Pancreas (tissue), 10 donors: ENCODE measurements at places on chromosomes 7 and 10. TPM values are rescaled to one million over a fixed set of nuclear protein-coding genes. Genes with fewer than 3 reads are reported as not detected.

DNA sequence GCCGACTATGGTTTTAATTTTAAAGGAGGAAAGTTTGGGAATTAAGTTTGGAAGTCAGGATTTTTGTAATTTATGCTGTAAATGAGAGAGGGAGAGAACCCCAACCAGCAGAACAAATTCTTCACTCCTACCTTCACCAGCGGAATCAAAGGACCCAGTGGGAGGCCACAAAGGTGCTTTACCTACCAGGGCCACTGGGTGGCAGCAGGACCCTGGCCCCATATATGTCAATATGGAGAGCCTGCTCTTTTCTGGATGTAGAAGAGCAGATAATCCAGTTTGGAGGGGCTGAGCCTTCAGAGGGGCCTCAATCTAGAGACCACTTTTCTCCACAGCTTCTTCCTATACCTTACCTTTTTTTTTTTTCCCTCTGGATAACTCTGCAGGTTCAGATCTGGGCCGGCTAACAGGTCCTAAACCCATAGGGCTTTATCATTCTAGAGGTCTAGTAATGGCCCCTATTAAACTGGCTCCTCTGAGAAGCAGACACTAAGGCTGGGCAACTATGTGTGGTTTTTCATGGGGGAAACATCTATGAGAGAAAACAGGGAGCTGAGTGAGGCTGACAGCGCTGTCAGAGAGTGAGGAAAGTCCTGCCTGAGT, 8.5 kb upstream of the SCD start:
- H3K36me3 ChIP-seq, result no peaks in the 10 kb centered on the region
- peak; percentile 85 for DNase-seq
- H3K4me3 ChIP-seq, result no peak overlapping the region
- no peaks in the 10 kb centered on the region for H3K27me3 ChIP-seq
- H3K4me1 ChIP-seq, result no peaks in the 10 kb centered on the region

DNA sequence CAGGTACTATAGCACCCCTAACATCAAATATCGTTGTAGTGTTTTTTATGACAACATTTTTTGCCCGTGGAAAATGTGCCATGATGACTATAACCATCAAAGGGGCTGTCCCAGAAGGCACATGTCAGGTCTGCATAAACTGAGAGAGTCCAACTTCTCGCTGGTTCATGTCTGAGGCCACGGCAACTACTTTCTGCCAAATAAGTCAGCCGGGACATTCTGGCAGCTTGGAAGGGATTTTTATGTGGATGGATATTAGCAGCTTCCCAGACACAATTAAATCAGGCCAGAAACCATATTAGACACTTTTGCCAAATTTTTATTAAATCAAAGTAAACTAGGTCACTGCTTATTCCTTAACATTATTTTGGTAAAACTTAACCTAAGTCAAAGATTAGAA, 477.4 kb upstream of the FZD8 start:
- H3K27ac ChIP-seq, result no peak overlapping the region
- no peak overlapping the region for H3K4me3 ChIP-seq
- no peaks in the 10 kb centered on the region for H3K27me3 ChIP-seq
- H3K4me1 ChIP-seq, result peaks cover 10% of the 10 kb centered on the region

DNA sequence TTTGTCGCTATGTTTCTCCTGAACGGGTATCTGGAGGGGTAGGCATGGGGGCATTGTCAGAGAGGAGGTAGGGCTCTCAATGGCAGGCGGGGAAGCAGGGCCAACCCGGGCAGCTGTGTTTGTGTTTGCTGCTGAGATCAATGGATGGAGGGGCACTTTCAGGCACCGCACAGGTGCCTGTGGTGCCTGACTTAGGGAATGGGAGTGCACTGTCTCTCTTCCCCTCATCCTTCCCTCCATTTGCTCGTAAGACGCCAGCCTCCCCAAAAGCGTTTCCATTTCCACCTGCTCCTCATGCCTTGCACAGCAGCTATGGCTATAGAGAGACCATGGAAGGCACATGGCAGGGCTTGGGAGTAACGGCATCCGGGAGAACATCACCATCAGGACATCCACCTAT, 615.9 kb upstream of the FOXK1 start:
- H3K4me3 ChIP-seq, result no peak overlapping the region
- H3K27ac ChIP-seq, result no peak overlapping the region
- no peaks in the 10 kb centered on the region for H3K4me1 ChIP-seq
- no peak for DNase-seq
- no peaks in the 10 kb centered on the region for H3K36me3 ChIP-seq

- H3K4me1 ChIP-seq, result no peaks in the 10 kb centered on the region
- H3K27ac ChIP-seq, result no peak overlapping the region
- no peak overlapping the region for H3K4me3 ChIP-seq
- H3K36me3 ChIP-seq, result no peaks in the 10 kb centered on the region
These were observed 608.8 kb downstream of the PARD3 start for GRCh38 chr10:34206078-34206934.

DNA sequence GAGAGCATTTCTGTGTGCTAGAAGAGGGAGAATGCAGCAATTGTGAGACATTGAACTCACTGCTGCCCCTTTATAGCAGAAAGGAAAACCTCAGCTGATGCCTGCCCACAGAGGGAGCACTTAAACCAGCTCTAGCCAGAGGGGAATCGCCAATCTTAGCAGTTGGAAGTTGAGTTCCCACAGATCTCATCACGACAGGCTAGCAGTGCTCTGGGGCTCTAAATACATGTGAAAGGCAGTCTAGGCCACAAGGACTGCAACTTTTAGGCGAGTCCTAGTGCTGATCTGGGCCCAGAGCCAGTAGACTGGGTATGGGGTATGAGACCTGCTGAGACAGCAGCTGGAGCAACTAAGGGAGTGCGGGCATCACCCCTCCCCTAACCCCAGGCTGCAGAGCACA, 25.2 kb upstream of the PRR15 start:
- H3K4me3 ChIP-seq, result no peak overlapping the region
- H3K27me3 ChIP-seq, result no peaks in the 10 kb centered on the region
- H3K4me1 ChIP-seq, result no peaks in the 10 kb centered on the region
- H3K27ac ChIP-seq, result no peak overlapping the region

DNA sequence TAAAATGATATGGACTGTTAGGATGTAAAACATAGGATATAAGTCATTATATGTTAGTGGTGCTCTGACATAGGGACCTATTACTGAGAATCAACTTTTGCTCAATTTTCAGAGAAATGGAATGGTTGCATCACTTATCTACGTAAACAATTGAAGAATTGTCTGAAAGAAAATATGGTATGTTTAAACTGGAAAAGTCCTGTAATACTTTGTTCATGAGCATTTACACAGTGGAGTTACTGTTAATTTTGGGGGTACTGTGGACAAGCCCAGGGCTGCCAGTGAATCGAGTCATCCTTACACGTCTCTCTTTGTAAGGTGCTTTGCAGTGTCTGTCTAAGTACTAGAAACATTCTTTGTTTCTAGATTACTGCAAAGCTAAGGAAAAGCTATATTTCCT, 152.0 kb downstream of the ZNF22 start:
- no peaks in the 10 kb centered on the region for H3K36me3 ChIP-seq
- no peak overlapping the region for H3K4me3 ChIP-seq
- no peaks in the 10 kb centered on the region for H3K4me1 ChIP-seq
- H3K27me3 ChIP-seq, result no peaks in the 10 kb centered on the region
- H3K27ac ChIP-seq, result no peak overlapping the region
- DNase-seq, result no peak

- H3K4me3 ChIP-seq, result no peak overlapping the region
- H3K4me1 ChIP-seq, result no peaks in the 10 kb centered on the region
- no peak overlapping the region for H3K27ac ChIP-seq
- no peaks in the 10 kb centered on the region for H3K27me3 ChIP-seq
These were observed 1025.8 kb upstream of the LRRN3 start for GRCh38 chr7:110065121-110065520.

DNA sequence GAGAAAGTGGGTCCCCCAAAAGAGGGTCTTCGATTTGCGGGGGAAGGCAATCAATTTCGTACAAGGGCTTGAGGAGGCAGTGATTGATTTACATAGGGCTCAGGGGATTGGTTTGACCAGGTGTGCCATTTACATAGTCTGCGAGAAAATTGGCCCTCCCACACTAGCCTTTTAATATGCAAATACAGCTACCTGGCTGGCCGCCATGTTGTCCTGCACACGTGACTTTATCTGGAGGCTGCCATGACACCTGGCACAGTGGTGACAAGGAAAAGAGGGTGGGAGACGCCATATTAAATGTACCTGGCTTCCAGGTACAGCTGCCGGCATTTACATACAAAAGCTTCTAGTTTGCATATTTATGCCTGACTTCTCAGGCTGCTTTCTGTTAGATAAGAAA, 1577.2 kb upstream of the LRRTM3 start:
- DNase-seq, result no peak
- H3K36me3 ChIP-seq, result no peaks in the 10 kb centered on the region

GRCh38 chr10:88791924-88792323, 10.6 kb upstream of the LIPM start:
- H3K27me3 ChIP-seq, result no peaks in the 10 kb centered on the region
- no peak for DNase-seq
- no peaks in the 10 kb centered on the region for H3K36me3 ChIP-seq
- H3K4me1 ChIP-seq, result no peaks in the 10 kb centered on the region
- H3K4me3 ChIP-seq, result no peak overlapping the region

GRCh38 chr10:51878695-51879094, 179.3 kb upstream of the CSTF2T start:
- H3K4me1 ChIP-seq, result no peaks in the 10 kb centered on the region
- H3K27ac ChIP-seq, result no peak overlapping the region
- H3K36me3 ChIP-seq, result no peaks in the 10 kb centered on the region

DNA sequence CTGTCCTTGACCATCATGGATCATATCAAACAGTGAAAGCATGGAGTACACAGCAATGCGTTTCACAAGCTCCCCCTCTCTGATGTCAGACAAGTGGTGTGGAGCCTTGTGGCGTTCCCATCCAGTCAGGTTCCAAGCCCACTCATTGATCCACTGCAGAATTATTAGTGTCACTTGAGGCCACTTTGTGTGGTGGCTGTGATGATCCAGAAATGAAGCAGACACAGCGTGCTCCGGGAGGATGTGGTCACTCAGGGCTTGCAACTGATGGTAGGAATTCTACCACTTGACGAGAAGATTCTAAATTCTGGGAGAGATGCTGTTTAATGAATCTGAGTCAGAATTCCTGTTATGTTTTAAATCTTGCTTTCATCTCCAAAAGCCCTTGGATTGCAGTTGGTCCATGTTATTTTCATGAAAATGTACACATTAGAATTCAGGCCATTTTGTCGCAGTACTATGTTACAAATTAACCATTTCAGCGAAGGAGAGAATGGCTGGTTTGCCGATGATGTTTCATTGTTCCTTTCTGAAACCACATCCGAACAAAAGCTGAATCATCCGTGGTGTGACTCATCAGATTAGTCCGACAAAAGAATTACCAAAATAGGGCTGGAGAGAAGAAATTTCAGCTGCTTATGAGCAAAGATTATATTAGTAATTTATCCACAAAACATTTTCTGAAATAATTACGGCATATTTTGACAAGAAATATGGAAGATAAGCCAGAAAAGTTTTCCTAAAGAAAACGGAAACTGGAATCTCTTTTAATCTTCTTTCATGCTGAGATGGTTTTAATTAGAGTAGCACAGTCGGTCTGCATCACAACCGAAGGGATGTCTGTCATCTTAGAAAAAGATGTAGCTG, 48.1 kb downstream of the INSYN2A start:
- H3K36me3 ChIP-seq, result no peaks in the 10 kb centered on the region
- H3K27ac ChIP-seq, result no peak overlapping the region
- H3K4me1 ChIP-seq, result no peaks in the 10 kb centered on the region
- H3K27me3 ChIP-seq, result no peaks in the 10 kb centered on the region
- DNase-seq, result no peak
- no peak overlapping the region for H3K4me3 ChIP-seq

DNA sequence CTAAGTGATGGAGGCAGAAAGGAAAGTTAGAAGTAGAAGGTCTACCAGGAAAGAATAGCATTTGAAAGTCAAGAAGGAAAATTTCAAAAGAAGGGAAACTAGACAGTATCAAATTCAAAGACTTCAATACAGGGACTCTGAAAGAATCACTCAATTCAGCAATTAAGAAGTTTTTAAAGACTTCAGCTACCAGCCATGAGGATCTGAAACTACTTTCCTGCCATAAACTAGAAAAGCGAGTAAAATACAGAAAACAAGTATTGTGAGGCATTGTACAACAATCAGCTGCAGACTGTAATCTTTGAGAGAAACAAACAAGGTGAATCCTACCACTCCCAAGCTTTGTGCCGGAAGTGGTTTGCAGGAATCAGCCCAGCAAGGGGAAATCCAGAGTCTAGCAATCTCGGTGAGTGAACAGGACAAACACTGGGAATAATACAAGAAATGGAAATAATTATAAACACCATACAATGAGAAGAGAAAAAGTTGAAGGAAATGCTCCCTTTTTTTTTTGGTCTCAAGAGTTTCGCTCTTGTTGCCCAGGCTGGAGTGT, 62.4 kb downstream of the ARHGAP12 start:
- no peaks in the 10 kb centered on the region for H3K27me3 ChIP-seq
- peak overlapping the region; percentile 41 for H3K27ac ChIP-seq
- DNase-seq, result no peak

DNA sequence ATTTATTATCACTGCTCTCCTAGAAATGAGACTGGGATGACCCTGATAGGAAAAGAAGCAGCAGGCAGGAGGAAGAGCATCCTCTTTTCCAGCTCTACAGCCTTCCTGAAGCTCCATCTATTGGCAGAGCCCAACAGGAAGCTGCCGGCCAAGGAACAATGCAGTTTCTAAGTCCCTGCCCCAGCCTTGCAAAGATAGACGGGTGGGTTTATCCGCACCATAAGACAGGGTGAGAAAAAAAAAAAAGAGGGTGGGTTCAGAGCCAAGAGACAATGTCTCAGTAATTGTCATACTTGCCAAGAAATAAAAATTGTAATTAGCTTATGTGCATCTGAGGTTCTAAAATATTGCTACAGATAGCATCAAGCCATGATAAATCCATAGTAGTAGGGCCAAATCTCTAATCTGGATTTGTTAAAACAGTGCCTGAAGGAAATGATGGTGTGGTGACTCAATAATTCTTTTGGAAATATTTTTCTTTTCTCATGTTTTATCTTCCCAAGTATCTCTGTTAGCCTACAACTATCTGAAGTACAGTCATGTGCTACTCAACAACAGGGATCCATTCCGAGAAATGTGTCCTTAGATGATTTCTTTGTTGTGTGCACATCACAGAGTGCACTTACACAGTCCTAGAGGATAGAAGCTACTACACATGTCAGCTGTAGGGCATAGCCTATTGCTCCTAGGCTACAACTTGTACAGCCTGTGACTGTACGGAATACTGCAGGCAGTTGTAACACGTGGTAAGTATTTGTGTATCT, 242.9 kb upstream of the CXCL12 start:
- DNase-seq, result no peak
- no peak overlapping the region for H3K4me3 ChIP-seq
- no peaks in the 10 kb centered on the region for H3K36me3 ChIP-seq

The LFNG gene
- 40.1 TPM for total RNA-seq

The SLC26A5 gene
- 0.34 TPM for total RNA-seq

The BUD31 gene
- total RNA-seq, result 26.8 TPM

The ATOH7 gene
- total RNA-seq, result not detected

The SEMA3E gene
- total RNA-seq, result 0.56 TPM

The LRRN3 gene
- 0.43 TPM for total RNA-seq
